NCI-H2081 (cell line): ENCODE measurements at places on chromosomes 6 and 20.

DNA sequence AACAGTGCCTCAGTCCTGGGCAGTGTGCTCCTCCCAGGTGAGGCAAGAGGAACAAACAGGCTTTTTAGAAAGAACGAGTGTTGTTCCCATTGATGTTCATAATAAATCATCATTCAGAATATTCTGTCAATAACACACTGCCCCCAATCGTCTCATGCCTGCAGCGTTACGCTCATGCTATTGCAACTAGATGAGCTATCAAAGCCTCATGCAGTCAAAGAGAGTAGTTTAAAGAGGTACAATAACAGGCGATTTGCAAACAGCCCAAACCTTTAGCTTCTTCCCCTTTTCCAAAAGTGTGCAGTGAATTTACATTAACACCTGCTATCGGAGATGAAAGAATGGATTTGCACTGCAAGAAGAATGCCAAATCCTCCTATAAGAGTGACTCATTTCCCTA is 1164.7 kb upstream of the MAP3K7 start:
- DNase-seq, result peak; percentile 57

DNA sequence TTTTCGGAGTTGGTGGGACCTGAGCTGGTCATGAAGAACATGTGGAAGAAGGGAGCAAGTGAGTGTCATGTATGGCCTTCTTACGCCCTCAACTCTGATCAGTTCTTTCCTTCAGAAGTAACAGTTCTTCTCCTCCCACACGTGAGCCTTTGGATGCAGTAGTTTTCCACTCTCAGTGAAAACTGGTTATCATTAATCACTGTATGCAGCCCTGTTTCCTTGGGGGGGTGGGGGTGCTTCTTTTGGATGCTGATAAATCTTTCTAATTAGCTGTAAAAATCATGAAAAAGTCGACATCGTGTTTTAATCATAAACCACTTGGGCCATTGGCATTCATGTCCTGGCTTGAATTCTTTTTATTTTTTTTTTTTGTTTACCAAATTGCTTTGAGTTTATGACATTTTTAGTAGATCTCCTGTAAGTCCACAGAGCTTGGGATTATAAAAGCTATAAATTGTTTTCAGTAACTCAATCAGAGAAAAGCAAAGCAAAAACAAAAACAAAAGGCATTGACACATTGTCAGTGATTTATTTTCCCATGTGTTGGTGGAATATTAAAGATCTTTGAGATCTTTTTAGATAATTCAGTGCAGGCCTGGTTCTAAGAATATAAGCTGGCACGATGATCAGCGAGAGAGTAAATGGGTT is 84.8 kb downstream of the TRMT11 start:
- DNase-seq, result no peak

GRCh38 chr20:58109918-58110635 is 118.4 kb downstream of the ANKRD60 start:
- DNase-seq, result no peak

DNA sequence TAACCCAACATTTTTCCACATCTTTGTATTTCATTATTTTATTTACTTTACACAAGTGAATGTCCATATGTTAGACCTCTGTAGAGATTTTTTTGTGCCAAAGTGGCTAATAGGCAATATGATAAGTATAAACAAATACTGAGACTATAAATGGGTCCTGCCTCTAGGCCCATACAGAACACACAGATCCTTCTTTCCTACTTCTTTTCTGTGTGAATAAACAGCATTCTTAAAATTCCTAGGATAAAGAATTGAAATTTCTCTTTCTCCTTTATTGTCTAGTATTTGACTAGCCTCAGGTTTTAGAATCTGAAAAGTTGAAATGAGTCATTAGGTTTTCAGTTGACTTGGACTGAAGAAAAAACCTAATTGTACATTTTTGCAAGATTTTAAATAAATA is 46.3 kb upstream of the HS3ST5 start:
- no peak for DNase-seq

- no peak for DNase-seq
Measured at GRCh38 chr6:7166410-7167293, 58.9 kb downstream of the RREB1 start.

DNA sequence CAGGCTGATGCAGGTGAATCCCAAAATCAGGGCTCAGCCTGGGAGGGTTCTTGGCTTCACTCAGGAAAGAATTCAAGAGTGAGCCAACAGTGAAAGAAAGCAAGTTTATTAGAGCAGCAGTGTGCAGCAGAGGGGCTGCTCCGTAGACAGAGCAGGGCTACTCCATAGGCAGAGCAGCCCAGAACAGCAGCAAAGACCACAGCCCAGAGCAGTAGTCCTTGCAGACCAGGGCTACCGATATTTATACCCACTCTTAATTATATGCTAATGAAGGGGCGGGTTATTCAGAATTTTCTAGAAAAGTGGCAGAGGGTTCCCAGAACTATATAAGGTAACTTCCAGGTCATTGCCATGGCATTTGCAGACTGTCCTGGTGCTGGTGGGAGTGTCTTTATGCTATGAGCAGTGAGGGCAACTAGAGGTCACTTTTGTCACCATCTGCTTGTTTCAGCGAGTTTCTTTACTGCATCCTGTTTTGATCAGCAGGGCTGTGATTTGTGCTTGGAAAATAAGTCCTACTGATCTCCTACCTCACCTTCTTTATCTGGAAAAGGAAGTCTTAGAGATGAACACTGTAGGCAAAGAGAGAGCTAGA is 39.8 kb upstream of the PTPN1 start:
- no peak for DNase-seq
